ENCODE measurements at places on chromosomes 3 and 15.

- no peak for DNase-seq
Measured at GRCh38 chr3:190811775-190812480, 50.6 kb downstream of the GMNC start.

DNA sequence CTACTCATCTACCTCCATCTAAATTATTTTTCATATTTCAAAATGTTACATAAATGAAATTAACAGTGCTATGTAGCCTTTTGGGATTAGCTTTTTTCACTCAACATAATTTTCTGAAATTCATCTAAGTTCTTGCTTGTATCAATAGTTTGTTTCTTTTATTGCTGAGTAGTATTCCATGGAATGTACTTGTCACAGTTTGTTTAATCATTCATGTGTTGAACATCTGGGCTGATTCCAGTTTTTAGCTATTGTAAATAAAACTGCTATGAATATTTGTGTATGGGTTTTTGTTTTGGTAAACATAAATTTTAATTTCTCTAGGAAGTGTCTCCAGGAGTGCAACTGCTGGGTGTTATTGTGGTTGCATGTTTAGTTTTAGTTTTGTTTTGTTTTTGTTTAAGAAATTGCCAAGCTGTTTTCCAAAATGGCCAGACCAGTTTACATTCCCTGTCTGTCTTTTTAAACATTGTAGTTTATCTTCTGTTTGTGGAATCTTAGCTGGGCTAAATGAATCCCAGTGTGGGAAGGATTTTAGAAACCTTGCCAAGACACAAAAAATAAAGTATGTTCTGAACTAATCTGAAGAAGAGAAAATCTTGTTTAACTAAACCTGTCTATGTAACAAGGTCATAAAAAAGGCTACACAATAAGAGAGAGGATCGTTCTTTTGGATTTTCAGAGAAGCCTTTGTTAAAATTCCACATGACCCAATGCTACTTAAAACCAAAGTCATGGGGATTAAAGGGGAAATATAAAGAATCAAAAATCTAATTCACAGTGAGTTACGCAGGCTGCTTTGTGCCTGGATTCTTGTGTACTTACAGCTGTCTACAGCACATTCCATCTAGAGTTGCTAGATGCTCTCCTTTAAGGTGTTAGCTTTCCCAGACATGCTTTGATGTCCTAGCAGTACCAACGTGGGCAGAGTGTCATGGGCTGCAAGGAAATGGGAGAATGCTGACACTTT, 129.2 kb upstream of the SUCLG2 start:
- DNase-seq: no peak

DNA sequence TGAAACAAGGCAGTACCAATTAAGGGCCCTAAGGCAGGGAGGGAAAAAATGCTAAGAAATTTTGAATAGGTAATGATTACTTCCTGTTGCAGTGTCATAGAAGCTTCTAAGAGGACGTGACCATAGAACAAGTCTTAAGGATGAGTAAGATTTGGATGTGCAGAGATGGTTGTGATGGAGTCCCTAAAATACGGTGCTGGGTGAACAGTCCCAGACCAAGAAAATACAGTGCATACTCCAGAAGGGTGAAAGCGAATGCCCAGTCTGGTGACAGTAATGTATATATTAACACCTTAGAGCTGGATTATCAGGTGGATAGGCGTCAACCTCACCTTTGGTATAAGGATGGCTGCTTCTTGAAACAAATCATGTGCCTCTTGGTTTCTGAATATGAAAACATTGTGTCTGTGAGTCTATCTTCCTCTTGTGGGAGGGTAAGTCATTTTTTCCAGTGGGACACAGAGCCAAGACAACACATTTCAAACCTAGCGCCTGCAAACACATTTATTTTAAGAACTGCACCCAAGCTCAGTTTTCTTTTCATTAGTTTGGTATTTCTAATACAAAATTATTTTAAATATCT, 101.2 kb upstream of the TP63 start:
- no peak for DNase-seq

DNA sequence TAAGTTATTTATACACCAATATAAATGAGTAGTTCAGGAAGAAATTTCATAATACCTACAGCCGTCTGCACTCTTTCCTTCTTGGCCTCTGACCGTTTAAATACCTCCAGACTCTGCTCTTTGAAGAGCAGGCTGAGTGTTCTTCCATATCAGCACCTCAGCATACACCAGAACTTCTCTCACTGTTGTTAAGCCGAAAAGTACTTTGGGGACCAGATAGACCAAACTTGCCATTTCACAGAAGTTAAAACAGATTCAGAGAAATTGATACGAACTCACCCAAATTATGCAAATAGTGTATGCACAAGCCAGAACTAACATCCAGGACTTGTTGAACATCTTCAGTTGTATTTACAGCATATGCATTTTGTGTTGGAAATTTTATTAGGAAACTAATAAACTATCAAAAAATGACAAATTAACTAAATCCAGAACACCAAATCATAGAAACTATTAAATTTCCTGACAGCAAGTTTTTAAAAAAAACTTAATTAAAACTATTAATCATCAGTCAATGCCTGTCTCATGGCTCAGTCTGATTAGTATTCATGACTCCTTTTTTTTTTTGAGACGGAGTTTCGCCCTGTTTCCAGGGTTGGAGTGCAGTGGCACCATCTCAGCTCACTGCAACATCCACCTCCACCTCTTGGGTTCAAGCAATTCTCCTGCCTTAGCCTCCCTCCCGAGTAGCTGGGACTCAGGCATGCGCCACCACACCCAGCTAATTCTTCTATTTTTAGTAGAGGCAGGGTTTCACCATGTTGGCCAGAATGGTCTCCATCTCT, 24.1 kb downstream of the CGGBP1 start:
- no peak for DNase-seq

DNA sequence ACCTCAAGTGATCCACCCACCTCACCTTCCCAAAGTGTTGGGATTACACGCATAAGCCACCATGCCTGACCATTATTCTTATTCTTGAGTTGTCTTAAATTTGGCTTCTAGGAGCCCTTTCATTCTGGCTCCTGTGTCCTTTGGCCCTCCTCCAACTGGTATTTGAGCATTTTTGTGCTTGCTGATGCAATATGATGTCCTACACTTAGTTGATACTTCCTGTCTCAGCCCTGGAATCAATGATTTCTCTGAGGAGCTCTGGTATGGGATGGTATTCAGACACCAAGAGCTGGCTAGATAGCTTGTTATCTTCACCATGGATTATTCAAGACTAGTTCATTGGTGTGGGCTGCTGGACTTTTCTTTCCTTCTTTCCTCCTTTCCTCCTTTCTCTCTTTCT, 25.4 kb downstream of the ZNF621 start:
- DNase-seq: no peak

DNA sequence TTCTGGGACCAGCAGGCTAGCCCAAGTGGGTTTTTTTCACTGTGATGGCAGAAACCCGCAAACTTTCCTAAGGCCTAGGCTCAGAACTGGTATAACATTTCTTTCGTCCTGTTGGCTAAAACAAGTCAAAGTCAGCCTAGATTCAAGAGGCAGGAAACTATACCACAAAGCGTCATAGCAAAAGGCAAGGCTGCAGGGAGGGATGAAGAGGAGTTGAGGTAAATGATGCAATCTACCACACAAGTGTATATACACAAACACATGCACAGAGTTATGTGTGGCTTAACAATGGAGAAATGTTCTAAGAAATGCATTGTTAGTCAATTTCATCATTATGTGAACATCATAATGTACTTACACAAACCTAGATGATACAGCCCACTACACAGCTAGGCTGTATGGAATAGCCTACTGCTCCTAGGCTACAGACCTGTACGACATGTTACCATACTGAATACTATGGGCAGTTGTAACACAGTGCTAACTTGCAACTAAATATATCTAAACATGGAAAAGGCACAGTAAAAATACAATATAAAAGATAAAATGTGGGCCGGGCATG, 225.6 kb downstream of the TBL1XR1 start:
- DNase-seq: no peak

DNA sequence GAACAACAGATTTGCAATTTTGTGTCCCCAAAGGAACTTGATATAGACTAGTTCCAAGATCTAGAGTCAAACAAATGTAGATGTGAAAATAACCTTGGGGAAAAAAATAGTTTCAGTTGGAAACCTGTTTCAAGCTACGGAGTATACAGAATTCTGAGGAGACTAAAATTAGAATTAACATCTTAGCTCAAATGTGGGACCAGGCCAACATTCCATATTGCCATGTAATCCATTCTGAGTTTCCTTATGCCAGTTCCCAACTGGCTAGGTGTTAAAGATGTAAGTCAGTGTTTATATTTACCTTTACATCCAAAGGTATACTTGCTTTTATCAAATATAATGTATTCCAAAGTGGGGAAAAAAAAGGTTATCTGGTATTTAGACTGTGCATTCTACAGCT, 76.3 kb downstream of the UBE3A start:
- no peak for DNase-seq

GRCh38 chr3:143002083-143002712, 828 bp downstream of the U2SURP start:
- peak; percentile 7 for DNase-seq

- no peak for DNase-seq
Measured at GRCh38 chr3:21426920-21427319, 324.1 kb downstream of the ZNF385D start.

- no peak for DNase-seq
Measured at GRCh38 chr15:45091161-45091560, 22.8 kb downstream of the DUOX2 start.

DNA sequence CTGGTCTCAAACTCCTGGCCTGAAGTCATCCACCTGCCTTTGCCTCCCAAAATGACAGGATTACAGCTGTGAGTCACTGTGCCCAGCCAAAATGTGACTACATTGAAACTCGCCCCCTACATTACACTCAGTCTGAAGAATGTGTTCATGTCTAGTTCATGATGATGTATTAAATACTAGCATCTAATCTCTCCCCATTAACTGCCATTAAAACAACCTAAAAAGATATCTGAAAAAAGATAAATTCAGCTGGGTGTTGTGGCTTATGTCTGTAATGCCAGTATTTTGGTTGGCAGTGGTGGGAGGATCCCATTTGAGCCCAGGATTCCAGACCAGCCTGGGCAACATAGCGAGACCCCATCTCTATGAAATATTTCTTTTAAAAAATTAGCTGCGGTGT, 159.4 kb downstream of the PCCB start:
- DNase-seq: no peak

- no peak for DNase-seq
Measured at GRCh38 chr3:149828390-149828789, 15.4 kb downstream of the RNF13 start.

- DNase-seq: no peak
Measured at GRCh38 chr3:58025406-58025805, 17.2 kb downstream of the FLNB start.

GRCh38 chr3:195511136-195511535, 32.0 kb downstream of the PPP1R2 start:
- DNase-seq: no peak

DNA sequence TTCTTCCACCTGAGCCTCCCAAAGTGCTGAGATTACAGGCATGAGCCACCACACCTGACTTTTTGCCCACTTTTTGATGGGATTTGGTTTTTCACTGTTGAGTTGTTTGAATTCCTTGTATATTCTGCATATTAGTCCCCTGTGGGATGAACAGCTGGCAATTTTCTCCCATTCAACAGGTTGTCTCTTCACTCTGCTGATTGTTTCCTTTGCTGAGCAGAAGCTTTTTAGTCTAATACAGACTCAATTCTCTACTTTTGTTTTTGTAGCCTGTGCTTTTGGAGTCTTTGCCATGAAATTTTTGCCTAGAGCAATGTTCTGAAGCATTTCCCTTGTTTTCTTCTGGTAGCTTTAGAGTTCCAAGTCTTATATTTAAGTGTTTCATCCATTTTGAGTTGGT, 62.7 kb upstream of the MFGE8 start:
- DNase-seq: no peak

DNA sequence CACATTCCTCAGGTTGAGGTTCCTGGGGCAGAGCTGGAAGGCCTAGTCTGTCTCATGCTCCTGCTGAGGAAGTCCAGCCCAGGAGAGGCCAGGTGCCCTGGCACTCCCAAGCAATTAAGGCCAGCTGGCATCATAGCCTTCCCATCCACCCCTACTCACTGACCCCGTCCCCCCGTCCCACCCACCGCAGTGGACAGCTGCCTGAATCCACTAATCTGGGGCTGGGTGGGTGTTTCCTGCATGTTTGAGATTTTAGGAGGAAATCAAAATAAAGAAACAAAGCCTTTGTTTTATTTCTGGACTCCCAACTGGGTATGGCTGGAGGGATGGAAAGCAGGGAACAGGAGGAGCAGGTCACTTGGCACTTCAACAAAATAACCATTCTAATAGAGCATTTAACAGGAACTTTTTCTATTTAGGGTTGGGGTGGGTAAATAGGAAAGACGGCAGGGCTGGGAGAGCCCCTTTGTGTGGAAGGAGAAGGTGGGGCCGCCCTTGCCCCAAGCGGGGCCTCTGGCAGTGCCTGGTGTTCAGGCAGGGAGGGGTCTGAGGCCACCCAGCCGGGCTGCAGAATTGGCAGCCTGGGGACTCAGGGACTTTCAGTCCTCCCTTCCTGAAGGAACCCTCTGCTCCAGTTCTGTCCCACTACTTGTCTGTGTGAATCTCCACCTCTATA, 8.5 kb downstream of the MRAS start:
- no peak for DNase-seq

- DNase-seq: no peak
Measured at GRCh38 chr3:19232566-19232965, 84.3 kb downstream of the KCNH8 start.

DNA sequence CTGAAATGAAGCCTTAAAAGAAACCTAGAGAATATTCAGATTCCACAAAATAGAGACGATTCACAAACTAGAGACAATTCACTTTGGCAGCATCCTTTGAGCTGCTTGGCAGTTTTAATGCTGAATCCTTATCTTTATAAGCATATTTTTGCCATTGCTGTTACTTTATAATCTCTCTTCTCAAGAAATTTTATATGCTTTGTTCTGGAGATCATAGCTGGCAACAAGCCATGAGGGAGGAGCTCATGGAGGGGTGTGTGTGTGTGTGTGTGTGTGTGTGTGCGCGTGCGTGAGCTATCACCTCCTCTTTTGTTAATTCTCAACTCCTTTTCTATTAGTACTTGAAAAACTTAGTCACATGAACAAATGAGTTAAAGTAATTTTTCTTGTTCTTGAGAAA, 495.0 kb upstream of the RGMA start:
- no peak for DNase-seq

DNA sequence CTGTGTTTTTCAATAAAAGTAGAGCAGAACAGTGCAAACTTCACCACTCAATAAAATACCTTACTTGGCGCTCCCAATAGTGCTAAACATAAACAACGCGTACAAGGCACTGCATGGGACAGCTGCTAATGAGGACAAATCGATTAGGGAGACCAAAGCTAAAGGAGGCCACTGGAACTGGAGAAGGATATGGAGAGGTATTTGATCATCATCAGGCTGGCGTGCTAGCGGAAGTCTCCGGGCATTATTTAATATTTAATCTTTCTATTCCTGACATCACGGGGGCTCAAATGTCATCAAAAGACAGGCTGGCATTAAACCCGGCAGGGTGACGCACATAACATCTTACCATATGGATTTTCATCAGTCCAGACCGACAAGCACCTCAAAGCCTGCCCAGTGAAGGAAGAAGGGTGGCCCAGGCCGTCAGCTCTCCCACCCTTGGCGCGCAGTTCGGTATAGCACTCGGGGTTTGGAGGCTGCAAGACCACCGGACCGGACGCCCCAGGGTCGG, 604 bp downstream of the CCPG1 start:
- DNase-seq: no peak

GRCh38 chr3:110413807-110414748, 657.5 kb upstream of the NECTIN3 start:
- DNase-seq: no peak

Data from stimulated activated CD4-positive, alpha-beta T cell treated with anti-CD3 and anti-CD28 coated beads, Interleukin-2, amount 100 ng/mL, for 4 hours (primary cell).